ENCODE measurements at places on chromosomes 5 and 9.

DNA sequence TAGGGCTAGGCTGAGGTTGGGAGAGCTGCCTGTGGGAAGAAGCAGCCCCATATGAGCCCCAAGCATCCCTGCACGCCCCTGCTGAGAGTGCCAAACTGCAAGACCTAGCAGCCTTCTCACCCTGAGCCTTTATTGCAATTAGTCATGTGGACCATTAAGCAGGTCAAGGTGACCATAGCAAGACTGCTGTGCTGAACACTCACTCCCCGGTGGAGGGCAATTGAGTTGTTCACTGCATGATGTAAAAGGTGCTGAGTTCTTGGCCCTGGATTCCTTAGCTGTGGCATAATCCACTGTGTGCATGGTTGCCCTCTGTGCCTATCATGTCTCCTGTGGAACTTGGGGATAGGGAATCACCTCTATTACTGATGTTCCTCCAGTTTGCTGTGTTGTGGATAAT lies 131.1 kb downstream of the FOXD1 start:
- no peak for DNase-seq

DNA sequence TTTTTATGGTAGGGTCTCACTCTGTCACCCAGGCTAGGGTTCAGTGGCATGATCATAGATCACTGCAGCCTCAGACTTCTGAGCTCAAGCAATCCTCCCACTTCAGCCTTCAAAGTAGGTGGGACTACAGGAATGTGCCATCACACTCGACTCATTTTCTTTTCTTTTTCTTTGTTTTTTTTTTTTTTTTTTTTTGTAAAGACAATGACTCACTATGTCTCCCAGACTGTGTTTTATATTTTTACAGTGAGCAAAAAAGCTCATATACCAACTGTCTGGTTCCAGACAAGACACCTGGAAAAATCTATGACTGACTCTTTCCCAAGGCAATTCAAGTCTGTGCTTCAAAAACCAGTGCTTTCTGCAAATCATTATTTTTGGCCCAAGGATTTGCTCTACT lies 10.8 kb upstream of the FOXD1 start:
- no peak for DNase-seq

DNA sequence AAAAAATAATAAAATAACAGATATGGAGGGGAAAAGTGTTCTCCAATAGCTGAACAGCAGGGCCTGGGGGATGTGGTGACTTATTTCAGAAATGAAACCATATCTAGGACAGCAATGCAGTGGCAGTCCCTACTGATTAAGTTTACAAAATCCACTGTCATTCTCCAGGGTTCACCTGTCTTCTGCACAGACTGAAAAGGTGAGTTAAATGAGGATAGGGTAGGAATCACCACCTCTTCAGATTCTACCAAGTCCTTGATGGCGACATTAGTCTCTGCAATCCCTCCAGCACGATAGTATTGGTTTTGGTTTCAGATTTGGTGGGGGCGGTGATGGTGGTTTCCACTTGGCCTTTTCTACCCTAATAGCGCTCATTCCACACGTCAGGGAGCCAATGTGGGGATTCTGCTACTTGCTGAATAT lies 32.3 kb upstream of the NPM1 start:
- no peak for DNase-seq

DNA sequence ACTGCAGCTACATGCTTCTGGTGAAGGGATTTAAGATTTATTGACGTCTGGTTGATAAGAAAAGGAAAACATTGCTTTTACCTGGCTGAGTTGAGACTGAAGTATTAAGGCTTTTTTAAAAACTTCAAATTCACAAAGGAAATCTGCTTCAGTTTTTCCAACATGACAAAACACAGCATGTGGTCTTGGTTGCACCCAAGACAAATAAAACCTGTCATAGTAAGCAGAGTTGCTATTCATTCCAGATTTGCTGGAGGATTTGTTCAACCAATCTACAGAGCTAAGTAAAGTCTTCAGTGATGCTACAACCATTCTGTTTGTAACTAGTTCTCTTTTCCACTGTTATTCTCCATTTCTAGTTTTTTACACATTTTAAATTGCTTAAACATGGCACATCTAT lies 11.3 kb downstream of the C5orf63 start:
- DNase-seq: no peak

GRCh38 chr5:72137826-72138409 lies 30.6 kb downstream of the MAP1B start:
- no peak for DNase-seq

DNA sequence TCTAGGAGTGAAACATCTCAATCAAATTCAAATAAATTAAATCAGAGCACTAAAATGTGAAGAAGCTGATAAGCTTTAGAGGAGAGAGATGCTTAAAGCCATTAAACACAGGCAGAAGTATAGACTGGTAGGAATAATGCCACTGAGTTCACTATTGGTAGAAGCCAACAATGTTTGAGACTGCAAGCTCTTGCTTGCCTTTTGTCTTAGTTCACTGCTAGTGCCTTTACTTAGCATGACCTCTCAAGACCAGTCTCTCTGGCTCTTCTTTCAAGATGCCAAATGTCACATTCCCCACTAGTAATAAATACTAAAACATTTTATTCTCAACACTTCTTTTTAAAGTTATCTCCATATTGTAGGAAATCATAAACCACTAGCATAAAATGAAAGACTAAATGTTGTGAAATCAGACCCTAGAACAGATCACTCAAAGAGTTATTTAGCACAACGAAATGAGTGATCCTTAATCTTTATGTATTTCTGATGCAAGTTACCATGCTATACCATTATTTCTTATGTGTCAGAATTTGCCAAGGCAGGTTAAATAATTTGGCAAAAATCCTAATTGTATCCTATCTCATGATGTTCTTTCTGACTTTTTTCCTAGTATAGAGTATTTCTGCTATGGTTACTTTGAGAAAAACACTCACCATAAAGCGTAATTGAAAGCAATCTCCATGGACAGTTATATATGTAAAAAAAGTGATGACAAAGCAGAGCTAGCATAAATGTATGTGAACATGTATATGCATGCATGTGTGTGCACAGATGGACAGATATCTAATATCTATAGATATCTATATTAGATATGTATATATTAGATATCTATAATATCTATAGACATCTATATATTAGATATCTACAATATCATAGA lies 57.5 kb downstream of the PJA2 start:
- DNase-seq: no peak

GRCh38 chr9:23707249-23707648 lies 118.8 kb downstream of the ELAVL2 start:
- no peak for DNase-seq

GRCh38 chr9:6414247-6414641 lies 1.2 kb downstream of the UHRF2 start:
- DNase-seq: no peak

DNA sequence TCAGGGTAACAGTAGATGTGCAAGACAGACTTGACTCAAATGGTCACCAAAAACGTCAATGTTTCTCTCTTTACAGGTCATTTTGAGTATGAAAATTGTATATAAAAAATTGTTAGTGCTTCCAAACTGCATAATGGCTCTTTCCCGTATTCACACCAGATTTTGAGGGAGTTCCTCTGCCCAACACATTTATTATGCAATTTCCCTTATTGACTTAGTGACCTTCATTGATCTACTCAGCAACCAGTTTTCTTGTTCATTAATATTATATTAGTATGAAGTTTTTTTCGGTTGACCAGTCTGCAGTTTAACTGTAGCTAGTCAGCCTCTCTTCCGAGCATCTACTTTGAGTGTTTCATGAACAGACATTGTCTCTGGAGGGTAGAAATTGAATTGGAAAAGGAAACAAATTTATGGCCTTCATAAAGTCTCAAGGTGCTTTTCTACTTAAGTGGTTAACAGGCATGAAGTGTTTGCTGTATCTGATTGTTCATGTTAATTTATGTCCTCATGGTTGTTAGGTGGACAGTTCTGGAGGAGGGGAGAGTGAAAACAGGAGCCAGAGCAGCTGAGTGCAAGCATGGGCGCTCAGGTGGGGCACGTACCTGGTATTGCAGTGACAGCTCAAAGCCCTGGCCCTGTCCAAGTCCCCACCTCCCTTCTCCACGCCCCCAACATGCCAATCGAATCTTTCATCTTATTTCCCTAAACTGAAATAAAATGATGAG lies 240.2 kb downstream of the RFK start:
- no peak for DNase-seq

- DNase-seq: peak; percentile 93
Observed at GRCh38 chr9:113410207-113410864, at the start of the genes C9orf43 and POLE3. TSS of gene C9orf43 (plus strand) at chr9:113410747. CDS start at chr9:113413494, 2,747 bp downstream. TSS of gene POLE3 (minus strand) at chr9:113410675. CDS start at chr9:113410293, 382 bp downstream.

DNA sequence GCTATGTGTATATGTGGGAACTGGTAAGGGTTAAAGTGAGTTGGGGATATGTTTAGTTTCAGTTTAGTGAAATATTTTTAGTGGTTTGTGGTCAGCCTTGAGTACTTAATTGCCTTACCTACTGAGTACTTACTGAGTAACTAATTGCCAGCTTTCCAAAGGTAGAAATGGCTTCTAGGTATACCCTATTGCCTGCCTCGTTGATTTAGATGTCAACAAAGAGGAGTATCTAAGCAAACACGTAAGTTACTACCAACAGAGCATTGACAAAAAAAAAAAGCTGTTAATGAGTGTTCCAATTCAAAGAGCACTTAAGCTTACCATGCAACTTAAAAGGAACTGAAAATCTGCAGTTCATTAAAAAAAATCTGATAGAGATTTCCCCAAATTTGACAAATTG lies 8.8 kb downstream of the ATP10B start:
- DNase-seq: no peak

- DNase-seq: no peak
Observed at GRCh38 chr5:90792725-90793124, 234.1 kb downstream of the ADGRV1 start.

DNA sequence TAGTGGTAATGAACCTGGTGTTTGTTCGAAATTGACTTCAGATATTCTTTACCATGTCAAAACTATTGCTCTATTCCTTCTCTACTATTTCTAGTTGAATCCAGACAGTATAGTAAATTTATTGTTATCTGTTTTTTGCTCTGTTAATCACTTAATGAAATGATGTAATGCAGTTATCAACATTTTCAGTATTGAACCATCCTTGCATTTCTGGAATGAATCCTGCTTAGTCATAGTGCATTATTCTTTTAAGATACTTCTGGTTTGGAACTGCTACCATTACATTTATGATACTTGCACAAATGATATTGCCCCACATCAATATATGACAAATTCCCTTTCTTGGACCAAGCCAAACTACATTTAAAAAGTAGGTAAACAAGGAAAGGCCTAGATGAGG lies 554.0 kb upstream of the KLF4 start:
- no peak for DNase-seq

DNA sequence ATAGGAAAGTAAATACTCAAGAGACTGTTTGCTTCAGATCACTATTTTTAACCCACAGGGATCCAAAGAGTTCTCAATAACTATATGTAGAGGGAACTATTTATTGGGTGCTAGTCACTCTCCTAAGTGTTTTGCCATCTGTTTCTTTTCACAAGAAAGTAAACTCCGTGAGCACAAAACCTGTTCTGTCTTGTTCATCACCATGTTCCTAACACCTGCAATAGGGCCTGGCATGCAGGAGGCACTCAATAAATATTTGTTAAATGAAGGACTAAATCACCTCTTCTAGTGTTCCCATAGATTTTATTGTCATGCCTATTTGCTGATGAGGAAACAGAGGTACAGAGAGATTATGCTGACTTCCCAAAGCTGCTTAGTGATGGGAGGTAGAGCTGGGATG lies 118.2 kb downstream of the VCAN start:
- DNase-seq: no peak

DNA sequence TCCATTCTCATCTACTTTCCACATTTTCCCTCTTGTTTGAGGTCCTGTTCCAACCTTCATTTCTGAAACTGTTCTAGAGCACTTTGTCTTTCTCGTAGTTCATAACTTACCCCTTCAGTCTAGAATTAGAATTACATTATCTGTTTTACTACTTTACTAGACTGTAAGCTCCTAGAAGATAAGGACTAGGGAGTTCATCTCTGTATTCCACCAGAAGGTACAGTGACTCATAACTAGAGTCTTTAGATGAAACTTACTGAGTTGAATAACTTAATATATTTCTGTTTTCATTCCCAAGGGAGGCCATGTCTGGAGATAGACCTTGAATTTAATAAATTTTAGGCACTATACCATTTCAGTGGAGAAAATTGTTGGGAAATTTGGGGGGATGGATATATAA lies 38.7 kb downstream of the G3BP1 start:
- DNase-seq: no peak

GRCh38 chr5:93126634-93127033 lies 454.4 kb downstream of the NR2F1-AS1 start:
- no peak for DNase-seq

- DNase-seq: no peak
Observed at GRCh38 chr5:171596391-171596878, 177.0 kb downstream of the FGF18 start.

- DNase-seq: no peak
Observed at GRCh38 chr5:155886311-155887031, 440.5 kb upstream of the SGCD start.

- DNase-seq: no peak
Observed at GRCh38 chr9:97857606-97858392, 4.8 kb downstream of the FOXE1 start.

GRCh38 chr5:150604010-150604409 lies 36.5 kb upstream of the SYNPO start:
- DNase-seq: no peak

DNA sequence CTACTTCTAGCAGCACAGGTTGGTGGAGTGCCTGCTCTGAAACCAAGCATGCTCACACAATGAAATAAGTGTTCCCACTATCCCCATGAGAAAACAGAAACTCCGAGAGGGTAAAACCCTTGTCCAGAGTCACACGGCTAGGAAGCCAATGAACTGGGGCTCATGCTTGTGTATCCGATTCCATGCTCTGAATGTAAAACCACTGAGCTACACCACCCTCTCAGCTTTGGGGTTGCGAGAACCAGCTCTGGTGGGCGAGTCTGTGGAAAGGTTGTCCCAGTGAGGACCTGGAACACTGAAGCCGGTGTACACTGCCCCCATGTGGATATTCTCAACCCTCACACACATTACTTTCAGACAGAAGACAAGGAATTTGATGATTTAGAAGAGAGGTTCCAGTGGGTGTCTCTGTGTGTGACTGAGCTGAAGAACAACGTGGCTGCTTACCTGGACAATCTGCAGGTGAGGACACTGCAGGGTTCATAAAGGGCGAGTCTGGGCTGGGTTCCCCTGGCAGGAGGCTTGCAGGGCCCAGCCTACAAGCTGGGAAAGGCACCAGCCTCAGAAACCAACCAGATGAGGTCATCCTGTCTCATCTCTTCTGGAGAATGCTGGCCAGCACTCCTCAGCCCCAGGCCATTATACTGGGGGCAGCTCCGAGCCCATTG lies 37.4 kb downstream of the ARHGEF37 start:
- DNase-seq: no peak

DNA sequence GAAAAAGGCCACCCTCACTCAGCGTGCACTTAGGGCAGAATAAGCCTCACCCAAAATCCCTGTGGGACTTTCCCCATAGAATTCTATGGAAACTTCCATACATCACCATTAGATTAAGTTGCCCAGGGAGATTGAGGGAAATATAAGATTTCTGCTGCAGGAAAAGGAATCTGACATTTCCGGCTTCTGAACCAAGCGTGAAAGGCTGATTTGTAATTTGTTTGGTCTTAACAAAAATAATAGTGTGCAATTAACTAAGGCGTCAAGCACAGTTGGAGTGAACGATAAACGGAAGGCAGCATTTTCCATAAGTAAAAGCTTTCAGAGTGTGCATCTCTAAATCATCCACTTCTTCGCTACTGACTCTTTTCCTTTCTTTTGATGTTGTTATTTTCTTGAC lies 14.0 kb downstream of the UBE2QL1 start:
- DNase-seq: no peak

GRCh38 chr5:79878721-79879336 lies 112.2 kb downstream of the MTX3 start:
- DNase-seq: no peak

GRCh38 chr9:111759762-111760639 lies 34.7 kb downstream of the SHOC1 start:
- DNase-seq: no peak
